ENCODE measurements at places on chromosomes 6 and 20.

DNA sequence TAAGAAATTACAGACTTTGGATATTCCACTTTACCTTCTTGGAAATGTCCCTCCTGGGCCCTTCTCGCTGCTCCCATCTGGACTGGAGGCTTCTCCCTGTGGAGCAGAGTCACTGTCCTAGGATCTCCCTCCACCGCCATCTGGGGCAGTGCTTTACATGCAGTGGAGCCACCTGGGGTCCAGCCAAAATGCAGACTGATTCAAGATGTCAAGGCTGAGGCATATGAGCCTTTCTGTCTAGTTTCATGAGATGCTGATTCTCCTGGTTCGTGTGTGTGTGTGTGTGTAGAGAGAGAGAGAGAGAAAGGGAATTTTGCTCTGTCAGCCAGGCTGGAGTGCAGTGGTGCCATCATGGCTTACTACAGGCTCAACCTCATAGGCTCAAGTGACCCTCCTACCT, 14.9 kb downstream of the MICA start:
- no peak for DNase-seq

GRCh38 chr6:18990059-18990978, 603.2 kb downstream of the RNF144B start:
- DNase-seq: no peak

- DNase-seq: no peak
Measured at GRCh38 chr6:138953451-138953850, 34.6 kb downstream of the REPS1 start.

DNA sequence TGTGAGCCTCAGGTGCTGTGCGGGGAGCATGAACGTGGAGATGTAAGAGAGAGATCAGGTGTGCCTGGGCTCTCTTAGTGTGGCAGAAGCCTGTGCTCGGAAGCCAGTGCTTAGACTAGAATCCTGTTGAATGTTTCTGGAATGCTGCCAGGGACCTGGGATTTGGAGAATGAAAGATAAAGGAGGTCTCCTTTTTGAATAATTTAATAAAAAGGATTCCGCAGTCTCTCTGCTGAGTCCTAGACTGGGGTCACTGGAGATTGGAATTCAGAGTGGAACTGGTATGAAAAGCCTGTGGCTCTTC, 18.8 kb upstream of the EFCAB8 start:
- no peak for DNase-seq

- DNase-seq: no peak
Measured at GRCh38 chr20:14178952-14179351, 158.5 kb downstream of the FLRT3 start.

GRCh38 chr6:4264081-4264480, 128.7 kb upstream of the ECI2 start:
- no peak for DNase-seq

DNA sequence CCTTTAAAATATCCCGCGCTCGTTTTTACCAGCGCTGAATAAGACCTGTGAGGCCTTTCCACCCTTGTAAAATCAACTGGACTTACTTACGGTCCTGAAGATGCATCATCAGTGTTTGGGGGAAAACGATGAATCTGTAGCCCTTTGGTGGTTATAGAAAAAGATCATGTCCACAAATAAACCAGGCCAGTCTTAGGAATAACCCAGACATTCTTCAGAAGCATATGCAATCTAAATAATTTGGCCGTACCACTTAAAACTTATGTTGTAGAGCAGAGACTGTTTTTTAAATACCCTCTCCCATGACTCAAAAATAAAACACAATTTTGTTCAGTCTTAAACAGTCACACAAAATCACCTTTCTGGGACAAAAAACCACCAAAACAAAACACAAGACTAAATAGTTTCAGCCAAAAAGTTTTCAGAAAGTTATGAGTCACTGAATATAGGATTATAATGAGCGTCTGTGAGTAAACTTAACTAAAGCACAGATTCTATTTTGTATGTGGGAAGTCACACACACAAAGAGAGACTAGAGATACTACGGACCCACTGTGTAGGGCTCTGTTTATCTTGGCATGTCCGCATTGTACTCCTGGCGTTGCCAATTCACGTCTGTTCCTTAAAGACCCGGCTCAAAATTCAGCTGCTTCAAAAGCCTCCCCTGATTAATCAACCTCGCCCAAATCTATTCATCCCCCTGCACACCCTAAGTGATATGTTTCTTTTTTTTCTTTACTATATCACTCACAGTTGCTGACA, 26.5 kb upstream of the SMOC2 start:
- DNase-seq: no peak

DNA sequence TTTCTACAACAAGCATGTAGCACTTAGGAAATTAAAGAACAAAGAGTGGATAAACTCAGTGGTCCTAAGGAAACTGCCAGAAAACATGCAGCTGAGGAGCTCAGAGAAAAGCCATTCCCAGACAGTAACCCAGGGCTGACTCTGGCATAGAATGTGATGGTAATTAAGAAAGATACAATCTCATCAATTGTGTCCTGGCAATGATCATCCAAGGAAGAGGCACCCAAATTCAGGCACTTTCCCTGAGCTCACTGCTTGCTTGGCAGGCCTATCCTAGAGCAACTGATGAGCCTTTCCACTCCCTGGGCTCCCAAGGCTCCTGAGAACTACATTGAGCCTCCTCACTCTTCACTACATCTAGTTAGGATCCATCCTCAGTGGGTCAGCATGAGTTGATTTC, 16.2 kb downstream of the EIF2S2 start:
- DNase-seq: no peak

GRCh38 chr6:16338577-16339264, 100.3 kb downstream of the GMPR start:
- DNase-seq: no peak

DNA sequence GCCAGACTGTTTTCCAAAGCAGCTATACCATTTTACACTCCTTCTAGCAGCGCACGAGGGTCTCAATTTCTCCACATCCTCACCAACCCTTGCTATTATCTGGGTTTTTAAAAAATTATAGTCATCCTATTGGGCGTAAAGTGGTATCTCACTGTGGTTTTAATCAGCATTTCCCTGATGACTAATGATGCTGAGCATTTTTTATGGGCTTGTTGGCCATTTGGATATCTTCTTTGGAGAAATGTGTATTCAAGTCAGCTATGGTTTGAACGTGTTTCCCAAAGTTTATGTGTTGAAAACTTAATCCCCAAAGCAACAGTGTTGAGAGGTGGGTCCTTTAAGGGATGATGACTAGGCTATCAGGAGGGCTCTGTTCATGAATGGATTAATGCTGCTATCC, 6.7 kb downstream of the MCUR1 start:
- DNase-seq: no peak

DNA sequence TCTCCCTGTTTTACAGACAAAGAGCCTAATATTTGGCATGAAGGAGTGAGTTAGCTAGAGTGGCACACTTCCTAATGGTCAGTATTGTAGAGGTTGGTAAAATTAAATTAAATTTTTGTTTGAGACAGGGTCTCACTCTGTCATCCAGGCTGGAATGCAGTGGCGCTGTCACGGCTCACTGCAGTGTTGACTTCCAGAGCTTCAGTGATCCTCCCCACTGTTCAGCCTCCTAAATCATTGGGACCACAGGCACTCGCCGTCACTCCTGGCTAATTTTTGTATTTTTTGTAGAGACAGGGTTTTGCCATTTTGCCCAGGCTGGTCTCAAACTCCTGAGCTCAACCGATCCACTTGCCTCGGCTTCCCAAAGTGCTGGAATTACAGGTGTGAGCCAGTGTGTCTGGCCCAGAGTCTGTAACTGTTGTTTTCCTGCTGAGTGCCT, 70.9 kb downstream of the SCAND1 start:
- DNase-seq: no peak

DNA sequence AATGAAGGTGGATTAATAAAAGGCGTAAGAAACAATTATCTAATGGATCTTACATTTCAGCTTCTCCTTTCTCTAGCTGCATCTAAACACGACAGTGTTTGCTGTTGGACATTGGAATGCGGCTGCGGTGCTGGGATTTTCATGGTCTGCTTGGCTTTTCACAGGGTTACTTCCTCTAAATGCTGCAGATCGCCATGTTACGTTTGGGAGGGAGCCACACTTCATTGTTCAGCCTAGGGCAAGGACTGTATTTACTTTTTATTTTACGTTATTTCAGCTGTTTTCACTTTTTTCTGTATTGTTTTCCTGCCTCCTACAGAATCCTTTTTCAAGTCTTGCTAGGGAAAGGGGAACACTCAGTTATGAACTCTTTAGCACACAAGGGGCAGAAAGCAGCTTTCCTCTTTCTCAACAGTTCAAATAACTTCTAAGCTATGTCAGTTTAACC, 97.9 kb upstream of the MTHFD1L start:
- DNase-seq: no peak

DNA sequence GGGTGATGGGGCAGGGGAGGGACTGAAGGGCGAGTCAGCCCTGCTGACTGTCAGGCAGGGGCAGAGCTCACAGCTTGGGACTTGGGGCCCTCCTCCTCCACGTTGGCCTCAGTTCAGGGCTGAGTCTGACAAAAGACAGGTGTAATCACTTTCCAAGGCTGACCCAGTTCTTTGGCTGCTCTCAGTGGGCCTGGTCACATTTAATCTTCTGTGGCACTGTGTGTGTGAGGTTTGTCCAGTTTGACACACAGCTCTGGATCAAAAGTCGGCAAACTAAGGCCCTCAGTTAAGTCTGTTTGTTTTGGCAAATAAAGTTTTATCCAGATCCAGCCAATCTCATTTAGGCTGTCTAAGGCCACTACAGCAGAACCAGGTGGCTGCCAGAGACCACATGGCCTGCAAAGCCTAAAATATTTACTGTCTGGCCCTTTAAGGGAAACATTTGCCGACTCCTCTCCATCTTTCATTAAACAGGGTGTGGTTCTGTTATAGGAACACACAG, 5.1 kb upstream of the MAP1LC3A start:
- DNase-seq: no peak

- no peak for DNase-seq
Measured at GRCh38 chr20:62693524-62693922, 15.1 kb upstream of the NTSR1 start.

DNA sequence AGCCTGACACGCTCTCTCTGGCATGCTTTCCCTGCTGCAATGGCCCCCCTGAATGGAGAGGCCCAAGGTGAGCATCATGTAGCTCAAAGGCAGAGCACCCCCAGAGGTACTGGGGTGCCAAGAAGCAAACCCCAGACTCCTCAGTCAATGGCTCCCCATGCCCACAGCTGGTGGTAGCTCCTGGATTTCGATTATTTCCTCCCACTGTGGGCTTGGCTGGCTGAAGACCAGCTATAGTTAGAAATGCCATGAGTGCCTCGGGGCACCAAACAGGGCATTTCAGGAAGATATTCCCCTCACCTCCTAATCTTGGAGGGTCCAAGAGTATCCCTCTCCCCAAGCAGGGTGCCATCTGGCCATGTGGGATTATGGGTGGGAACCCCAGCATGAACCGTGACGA, 16.8 kb downstream of the MAP1LC3A start:
- no peak for DNase-seq

DNA sequence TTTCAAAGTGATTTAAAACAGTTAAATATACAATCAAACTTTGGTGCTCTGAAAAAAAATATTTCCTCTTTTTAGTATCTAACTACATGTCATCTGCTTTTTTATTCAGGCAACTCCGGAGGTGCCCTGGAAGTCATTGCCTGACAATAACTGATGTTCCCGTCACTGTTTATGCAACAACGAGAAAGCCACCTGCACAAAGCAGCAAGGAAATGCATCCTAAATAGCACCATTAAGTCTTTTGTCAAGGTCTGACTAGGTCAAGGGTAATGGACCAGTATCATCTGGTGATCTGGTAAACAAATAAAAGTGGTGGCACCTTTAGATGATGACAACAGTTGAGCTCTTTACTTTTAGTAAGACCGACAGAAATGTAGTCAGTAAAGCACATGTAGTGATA, 13.2 kb downstream of the FAM229B start:
- DNase-seq: no peak

DNA sequence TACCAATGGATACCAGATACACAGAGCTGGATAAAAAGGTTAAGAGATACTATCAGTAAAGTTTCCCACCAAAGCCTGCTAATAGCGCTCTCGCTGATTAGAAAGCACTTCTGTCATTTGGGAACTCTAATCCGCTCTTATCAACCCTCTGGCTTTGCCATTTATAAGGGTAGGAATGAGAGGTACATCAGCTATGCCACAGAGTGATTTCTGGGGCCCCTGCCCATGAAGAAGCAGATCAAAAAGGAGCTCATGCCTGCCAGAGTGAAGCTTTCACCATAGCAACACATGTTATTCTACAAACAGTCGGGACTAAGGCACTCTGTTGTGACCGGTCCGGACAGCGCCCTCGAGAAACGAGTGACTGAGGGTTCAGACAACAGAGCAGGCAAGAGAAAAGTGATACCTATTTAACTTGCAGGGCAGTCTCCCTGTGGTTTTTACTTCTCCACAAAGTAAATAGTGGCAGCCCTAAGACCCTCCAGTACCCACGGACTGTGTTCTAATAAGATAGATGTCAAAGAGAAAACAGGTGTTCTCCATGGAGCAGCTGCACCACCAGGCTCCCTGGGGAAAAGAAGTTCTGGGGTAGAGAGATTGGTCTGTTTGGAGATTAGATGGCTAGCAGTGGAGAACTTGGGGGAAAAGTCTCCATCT, 5.6 kb downstream of the TRAM2 start:
- DNase-seq: no peak

- DNase-seq: no peak
Measured at GRCh38 chr6:146999766-147000165, 204.5 kb upstream of the STXBP5 start.

- no peak for DNase-seq
Measured at GRCh38 chr20:20547876-20548266, 164.6 kb downstream of the RALGAPA2 start.

GRCh38 chr20:37475252-37475651, 45.8 kb upstream of the NNAT start:
- no peak for DNase-seq

DNA sequence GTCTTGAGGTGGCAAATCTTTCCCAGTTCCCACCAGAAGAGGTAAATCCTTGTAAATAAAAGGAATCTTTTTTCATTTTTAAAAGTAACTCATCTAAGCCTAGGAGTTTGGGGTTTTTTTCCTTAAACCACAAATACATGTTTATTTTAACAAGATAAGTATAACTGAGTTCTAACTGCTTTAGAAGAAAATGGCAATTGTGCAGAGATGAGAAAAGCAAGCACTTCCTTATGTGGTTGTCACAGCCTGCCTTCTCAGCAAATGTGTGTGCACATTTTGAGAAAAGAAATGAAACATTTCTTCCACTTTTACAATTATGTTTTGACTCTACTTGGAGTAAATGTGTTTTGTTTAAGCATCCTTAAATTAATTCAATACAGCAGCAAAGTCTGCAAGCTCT, 17.7 kb downstream of the HCK start:
- DNase-seq: no peak

DNA sequence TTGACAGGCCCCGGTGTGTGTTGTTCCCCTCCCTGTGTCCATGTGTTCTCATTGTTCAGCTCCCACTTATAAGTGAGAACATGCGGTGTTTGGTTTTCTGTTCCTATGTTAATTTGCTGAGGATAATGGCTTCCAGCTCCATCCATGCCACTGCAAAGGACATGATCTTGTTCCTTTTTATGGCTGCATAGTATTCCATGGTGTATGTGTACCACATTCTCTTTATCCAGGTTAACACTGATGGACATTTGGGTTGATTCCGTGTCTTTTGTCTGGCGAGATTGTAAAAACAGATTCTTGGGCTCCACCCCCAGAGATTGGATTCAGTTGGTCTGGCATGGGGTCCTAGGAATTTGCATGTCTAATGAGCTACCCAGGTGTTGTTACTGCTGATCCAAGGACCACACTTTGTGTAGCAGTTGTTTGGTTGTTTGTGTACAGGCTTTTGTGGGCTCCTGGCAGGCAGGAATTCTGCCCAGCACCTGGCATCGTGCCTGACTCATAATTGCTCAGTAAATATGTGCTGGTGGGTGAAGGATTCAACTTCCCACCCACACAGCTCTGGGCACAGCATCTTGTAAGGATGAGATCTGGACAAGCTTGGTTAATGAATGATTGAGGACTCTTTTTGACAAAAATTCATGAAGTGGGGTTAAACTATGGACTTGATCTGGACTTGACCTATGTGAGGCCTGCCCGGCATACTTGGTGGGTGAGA, 5.2 kb downstream of the TOX2 start:
- no peak for DNase-seq

Data from CD8-positive, alpha-beta memory T cell (primary cell).